ENCODE measurements at places on chromosomes 7 and 10. TPM values are rescaled to one million over a fixed set of nuclear protein-coding genes. Genes with fewer than 3 reads are reported as not detected.
A peak's percentile ranks its signal among the peaks of the same experiment; 100 is the strongest.

DNA sequence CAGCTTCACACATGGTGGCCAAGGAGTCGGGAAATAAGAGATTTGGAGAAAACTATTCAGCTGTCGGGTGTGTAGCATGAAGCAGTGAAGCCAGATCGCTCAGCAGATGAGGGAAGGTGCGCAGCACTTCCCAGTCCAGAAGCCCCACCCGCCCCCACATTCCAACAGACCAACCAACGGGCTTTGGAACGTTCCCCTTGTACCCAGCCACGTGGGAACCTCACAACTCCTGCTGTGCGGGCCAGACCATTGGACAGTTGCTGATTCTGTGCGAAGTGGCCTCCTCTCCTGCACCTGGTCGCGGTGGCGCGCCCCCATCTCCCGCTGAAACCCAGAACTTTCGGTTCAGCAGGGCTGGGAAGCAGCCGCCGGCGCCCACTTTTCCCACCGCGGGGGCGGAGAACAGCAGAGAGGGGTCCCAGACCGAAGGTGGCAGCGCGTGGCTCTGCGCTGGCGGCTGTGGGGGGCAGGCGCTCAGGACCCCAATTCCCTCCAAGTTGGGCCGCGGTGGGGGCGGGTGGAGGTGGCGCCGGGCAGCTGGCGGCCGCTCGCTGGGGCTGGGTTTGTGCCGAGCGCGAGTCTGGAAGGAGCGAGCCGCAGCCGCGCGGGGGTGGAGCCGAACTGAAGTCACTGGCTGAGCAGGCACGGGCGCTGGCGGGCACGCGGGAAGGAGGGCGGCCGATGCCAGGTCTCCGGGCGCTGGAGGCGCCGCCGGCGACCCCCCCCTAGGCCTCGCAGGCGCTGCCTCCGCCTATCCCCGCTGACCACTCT is 1301.5 kb upstream of the SORCS1 start:
- peak overlapping the region; percentile 51 for H3K4me3 ChIP-seq
- H3K27ac ChIP-seq = no peak overlapping the region
- DNase-seq = peak; percentile 18
- H3K27me3 ChIP-seq = peaks cover 14% of the 10 kb centered on the region

DNA sequence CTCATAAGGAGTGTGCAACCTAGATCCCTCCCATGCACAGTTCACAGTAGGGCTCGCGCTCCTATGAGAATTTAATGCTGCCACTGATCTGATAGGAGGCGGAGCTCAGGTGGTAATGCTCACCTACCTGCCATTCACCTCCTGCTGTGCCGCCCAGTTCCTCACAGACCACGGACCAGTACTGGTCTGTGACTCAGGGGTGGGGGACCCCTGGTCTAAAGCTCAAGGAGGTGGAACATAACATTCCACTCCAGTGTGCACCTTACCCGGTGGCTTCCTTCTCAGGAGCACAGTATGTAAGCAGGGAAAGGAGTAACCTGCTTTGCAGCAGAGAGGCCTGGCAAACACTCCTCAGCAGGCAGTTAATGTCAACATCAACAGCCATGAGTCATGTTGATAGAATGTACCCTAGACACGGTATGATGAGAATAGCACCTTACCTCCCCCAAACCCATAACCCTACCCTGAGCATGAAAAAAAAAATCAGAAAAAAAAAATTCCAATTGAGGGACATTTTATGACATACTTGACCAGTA is 273.5 kb downstream of the FGFR2 start:
- H3K27ac ChIP-seq = peak overlapping the region; percentile 60
- peak; percentile 28 for DNase-seq
- H3K27me3 ChIP-seq = no peaks in the 10 kb centered on the region
- no peaks in the 10 kb centered on the region for H3K36me3 ChIP-seq
- H3K4me3 ChIP-seq = no peak overlapping the region
- H3K4me1 ChIP-seq = no peaks in the 10 kb centered on the region

- H3K4me1 ChIP-seq = no peaks in the 10 kb centered on the region
- H3K36me3 ChIP-seq = no peaks in the 10 kb centered on the region
- H3K27me3 ChIP-seq = no peaks in the 10 kb centered on the region
- H3K4me3 ChIP-seq = no peak overlapping the region
- no peak overlapping the region for H3K27ac ChIP-seq
- DNase-seq = no peak
These were observed 204.0 kb downstream of the FZD1 start for GRCh38 chr7:91468256-91468655.

Gene PHKG1
- total RNA-seq = not detected

Measured in transverse colon (tissue), 4 donors.